Ovary (tissue), 10 donors: ENCODE measurements at places on chromosomes 11 and 22. TPM values are rescaled to one million over a fixed set of nuclear protein-coding genes. Genes with fewer than 3 reads are reported as not detected.

ZBTB44 gene
- total RNA-seq: 57.3 TPM

AMOTL1 gene
- 20.8 TPM for total RNA-seq

OR56A1 gene
- total RNA-seq: not detected

CD6 gene
- total RNA-seq: 0.50 TPM

RPS19BP1 gene
- total RNA-seq: 41.9 TPM

MMP27 gene
- total RNA-seq: not detected

RIMBP3C gene
- not detected for total RNA-seq

GRCh38 chr11:67195971-67196456 lies 70.3 kb upstream of the GRK2 start:
- no peak for DNase-seq

DNA sequence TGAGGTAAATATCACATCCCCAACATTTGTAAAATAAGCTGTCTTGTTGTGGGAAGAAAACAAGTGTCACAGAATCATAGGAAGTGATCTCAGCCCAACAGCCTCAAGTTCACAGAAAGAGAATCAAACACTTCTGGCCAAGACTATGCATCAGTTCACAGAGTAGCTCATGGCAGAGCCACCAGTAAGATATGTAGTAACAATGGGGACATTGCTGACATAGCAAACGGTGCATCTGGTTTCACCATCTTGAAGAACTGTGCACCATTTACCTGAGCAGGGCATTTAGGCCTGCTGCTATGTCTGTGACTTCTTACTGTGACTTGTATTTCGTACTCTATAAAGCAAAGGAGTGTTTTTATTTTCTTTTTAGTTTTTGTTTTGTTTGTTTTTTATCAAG lies 585.3 kb upstream of the FAT3 start:
- DNase-seq: no peak

DNA sequence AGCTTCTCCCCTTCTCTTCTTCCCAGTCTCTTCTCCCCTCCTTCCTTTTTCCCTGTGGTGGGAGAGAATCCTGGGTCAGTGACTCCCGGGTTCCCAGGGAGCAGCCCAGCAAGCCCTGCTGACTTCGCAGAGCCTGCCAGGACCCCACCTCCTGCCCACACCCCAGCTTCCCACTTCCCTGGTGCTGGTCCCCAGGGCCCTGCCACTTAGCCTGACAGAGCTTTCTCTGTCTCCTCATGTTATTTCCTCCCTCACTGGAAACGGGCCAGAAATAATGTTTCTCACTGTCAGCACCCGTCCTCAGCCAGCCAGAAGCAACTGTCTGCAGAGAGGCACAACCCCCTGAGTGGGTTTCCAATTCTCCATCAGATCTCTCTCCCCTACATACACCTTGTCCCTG lies 27.1 kb downstream of the C11orf96 start:
- DNase-seq: no peak

DNA sequence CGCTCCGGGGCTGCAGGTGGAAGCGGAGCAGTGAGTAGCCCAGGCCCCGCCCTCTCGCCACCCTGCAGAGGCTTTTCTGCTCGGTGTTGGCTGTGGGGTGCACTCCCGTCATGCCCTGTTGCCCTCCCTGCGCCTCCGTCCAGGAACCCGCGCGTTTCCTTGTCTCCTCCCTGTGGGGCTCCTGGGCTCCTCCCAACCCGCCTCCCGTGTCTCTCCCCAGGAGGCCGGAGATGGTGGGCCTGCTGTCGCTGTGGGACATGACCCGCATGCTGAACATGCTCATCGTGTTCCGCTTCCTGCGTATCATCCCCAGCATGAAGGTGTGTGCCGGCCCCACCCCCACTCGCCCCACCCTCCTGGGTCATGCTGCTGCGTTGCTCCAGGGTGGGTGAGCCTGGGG lies 32.4 kb downstream of the TPCN2 start:
- no peak for DNase-seq

DNA sequence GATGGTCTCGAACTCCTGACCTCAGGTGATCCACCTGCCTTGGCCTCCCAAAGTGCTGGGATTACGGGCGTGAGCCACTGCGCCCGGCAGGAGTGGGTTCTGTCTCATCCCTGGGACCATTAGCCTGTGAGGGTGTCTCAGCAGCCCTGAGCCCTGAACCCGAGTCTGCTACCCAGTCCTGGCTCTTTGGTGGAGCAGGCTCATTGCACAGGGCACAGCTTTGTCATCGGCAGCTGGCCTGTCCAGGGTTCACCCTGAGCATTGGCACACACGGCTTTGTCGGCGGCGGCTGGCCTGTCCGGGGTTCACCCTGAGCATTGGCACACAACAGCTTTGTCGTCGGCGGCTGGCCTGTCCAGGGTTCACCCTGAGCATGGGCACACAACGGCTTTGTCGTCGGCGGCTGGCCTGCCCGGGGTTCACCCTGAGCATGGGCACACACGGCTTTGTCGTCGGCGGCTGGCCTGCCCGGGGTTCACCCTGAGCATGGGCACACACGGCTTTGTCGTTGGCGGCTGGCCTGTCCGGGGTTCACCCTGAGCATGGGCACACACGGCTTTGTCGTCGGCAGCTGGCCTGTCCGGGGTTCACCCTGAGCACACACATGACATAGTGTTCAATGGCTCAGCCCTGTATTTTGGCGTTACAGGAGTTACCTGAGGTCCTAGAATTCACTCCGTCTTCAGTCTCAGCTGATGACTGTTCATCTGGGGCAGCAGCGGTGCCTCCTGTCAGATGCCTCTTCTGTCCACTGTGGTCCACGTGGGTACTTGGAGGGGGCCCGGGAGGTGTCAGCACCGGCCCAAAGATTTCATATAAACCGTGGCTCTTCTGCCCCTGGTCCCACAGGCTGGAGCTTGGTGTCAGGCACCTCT lies 1082.5 kb downstream of the BRD1 start:
- no peak for DNase-seq

DNA sequence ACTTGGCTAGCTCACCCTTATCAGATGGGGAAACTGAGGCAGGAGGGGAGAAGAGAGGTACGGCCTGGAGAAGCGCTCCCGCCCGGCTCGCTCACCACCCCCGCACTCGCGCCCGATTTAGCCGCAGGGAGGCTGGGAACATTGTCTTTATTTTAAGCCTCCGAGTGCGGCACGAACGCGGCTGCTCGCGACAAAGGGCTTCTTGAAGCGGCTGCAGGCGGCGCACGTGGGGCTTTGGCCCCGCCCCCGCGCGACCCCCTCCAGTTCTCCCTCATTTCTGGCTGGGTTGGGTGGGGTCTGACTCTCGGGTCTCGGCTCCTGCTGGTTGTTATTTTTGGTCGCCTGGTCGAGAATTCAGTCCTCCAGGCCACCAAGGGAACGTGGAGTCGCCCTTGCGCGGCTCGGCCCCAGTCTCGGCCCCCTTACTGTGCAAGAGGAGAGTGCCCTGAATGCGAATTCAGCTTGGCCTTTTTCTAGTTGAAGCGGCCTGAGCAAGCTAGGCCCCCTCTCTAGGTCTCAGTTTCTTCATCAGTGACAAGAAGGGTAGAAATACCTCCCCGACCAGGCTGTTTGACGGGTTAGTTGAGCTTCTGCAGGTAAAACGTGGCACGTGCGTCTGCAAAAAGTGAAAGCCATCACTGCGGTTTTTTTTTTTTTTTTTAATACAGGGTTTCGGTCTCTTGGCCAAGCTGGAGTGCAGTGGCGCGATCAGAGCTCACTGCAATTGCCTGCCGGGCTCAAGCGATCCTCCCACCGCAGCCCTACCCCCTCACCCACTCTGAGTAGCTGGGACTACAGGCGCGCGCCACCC lies 2.6 kb upstream of the CHRM1 start:
- no peak for DNase-seq

- DNase-seq: no peak
Measured at GRCh38 chr11:41985799-41986198, 526.3 kb upstream of the LRRC4C start.
